Kidney (tissue), 22 donors: ENCODE measurements at places on chromosomes 7 and 10. TPM values are rescaled to one million over a fixed set of nuclear protein-coding genes. Genes with fewer than 3 reads are reported as not detected.

SUFU gene
- total RNA-seq = 18.9 TPM

AS3MT gene
- 2.0 TPM for total RNA-seq

SLC16A9 gene
- 15.5 TPM for total RNA-seq

CDK1 gene
- total RNA-seq = 3.3 TPM

MPP7 gene
- 11.6 TPM for total RNA-seq

TAF3 gene
- total RNA-seq = 8.7 TPM

LIPF gene
- total RNA-seq = not detected

ACSM6 gene
- total RNA-seq = not detected

AZGP1 gene
- total RNA-seq = 10.0 TPM

EN2 gene
- 0.13 TPM for total RNA-seq

ITPRIP gene
- total RNA-seq = 21.6 TPM

VDAC2 gene
- 128 TPM for total RNA-seq

MRPL32 gene
- 45.8 TPM for total RNA-seq

C10orf53 gene
- not detected for total RNA-seq

MALSU1 gene
- 40.3 TPM for total RNA-seq

TNKS2 gene
- 31.6 TPM for total RNA-seq

FAM25C gene
- total RNA-seq = not detected

SPDYE8 gene
- not detected for total RNA-seq
